ENCODE measurements at places on chromosomes 6 and 20.

- peak; percentile 75 for DNase-seq
These were observed 143.9 kb downstream of the BCAS1 start for GRCh38 chr20:53926428-53927028.

DNA sequence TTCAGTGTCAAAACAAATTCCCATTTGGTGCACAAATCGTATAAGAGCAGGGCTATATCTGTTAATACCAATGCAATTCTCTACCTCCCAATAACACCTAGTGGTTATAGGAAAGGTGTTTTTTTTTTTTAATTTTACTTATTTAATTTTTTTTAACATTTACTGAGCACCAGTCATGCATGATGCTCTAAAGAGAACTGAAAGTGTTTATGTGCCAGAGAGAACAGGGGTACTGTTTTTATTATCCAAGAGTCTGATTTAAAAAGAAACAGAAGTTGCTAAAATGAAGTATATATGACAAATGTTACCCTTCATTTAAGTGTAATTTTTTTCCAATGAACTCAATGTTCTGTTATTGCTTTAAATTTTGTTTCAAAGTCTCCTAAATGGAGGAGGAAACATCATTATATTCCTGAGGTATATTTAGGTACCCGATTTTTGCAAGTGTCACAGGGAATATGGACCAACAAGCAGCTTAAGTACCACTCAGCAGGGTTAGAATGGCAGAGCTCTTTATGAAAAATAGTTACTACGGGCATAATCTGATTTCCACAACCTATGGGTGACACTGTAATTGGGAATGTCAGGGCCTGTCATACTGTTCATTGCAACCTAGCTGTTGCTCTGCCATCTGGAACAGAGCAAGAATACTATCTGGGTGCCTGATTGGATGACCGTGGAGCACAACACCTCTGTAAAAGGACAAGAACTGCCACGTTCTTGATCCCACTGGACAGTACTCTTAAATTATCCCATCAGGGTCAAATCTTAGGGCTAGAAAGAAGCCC lies 195.4 kb downstream of the KHDRBS2 start:
- no peak for DNase-seq

- no peak for DNase-seq
These were observed 73.5 kb upstream of the RNF217 start for GRCh38 chr6:124888581-124889371.

DNA sequence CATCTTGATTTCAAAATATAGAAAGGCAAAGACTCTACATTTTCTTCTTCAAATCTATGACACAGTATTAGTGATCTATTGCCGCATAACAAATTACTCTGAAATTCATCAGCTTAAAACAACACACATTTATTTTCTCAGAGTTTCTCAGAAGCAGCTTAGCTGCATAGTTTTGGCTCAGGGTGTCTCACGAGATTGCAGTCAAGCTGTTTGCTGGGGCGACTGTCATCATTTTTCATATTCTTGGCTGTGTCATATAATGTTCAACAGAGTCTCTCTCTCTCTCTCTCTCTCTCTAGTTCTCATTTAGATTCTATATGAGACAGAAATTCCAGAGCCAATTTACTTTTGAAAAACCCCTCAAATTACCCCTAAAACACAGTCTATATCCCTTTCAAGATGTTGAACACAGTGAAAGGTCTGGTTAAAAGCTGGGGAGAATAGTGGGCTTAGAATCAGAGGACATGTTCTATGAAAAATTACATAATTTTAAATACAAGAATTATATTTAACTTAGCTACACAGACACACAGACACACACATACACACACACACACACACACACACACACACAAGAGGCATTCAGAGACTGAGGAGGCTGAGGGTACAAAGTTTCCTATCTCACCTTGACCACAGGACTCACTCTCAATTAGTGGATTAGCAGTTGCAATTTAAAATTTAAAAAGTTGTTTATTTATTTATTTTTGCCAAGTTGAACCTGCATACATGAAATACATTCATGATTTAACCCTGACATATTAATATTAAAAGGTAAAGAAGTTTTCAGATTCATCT lies 86.7 kb downstream of the MKKS start:
- DNase-seq, result no peak

DNA sequence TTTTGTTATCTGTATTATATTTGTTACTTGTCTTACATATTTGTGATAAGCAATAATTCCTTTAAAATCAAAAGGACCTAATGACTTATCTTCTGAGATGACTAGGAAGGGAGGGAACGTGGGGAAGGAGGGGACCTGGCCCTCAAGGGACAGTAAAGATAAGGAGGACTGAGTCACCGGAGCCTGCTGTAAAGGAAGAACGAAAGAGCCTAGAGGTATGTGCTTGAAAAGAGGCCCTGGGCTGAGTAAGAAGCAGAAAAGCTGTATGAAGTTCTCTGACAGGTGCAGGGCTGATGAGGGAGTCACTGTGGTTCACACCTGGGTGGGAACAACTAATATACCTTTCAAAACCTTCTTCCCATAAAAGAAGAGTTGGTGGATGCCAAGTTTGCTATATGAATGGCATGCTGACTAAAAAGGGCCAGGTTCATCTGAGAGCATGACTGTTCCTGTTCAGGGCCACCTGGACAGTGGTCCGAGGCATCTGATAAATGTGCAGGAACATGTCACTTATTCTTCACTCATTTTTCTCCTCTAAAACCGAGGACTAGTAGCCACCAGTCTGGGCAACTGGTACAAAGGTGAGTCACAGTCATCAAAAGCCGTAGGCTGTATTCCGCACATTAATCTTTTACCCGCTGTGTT lies 111.3 kb downstream of the TNFAIP3 start:
- DNase-seq, result no peak

- no peak for DNase-seq
These were observed 1.5 kb downstream of the SOX18 start for GRCh38 chr20:64047968-64048401.

DNA sequence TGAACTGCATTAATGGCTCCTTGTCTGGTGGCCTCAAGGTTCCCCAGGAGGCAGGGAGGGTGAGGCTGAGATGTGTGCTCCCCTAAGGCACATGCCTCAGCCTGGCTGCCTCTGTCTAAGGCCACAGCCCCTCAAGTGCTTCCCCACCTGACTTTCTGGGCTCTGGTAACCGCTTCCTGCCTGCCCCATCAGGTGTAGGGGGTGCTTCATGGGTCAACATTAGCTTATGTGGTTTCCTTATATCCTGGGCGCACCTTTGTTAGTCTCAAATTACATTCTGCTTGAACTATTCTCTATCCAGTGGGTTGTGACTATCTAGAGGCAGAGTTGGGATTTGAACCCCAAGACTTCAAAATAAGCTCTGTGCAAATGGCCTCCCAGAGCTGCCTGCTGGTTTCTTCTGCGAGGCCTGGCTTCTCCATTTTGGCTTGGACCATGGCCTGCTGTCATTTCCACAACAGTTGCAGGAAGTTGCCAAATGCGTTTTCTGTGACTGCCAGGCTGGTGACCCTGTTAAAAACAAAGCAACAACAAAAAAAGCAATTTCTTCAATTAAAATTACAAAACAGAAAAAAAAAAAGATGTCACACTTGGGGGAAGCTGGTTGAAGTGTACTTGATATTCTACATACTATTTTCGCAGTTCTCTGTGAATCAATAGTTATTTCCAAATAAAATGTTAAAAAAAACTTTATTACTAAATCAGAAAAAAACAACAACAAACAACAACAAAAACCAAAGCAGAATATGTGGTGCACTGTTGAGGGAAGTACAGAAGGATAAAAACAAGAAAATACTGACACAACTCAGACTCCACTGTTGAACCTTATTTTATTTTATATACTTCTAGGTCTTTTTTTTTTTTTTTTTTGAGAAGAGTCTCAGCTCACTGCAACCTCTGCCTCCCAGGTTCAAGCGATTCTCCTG lies 20.0 kb upstream of the ZNFX1 start:
- DNase-seq, result no peak

DNA sequence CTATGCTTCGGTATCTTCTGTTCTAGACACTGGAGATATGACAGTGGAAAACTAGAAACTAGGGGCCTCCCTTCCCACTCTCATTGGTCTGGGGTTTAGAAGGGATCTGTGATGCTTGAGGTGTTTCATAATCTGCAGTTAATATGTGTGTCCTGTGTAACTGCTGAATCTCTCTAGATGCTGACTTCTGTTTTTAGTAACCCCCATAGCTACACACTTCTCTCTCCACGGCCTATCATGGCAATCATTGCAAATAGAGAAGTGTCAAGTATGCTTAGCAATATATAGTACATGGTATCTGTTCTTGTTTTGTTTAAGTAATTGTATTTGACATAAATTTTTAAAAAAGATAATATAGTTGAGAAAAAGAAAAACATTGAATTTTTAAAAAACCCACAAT lies 394.6 kb upstream of the MMS22L start:
- DNase-seq, result no peak

DNA sequence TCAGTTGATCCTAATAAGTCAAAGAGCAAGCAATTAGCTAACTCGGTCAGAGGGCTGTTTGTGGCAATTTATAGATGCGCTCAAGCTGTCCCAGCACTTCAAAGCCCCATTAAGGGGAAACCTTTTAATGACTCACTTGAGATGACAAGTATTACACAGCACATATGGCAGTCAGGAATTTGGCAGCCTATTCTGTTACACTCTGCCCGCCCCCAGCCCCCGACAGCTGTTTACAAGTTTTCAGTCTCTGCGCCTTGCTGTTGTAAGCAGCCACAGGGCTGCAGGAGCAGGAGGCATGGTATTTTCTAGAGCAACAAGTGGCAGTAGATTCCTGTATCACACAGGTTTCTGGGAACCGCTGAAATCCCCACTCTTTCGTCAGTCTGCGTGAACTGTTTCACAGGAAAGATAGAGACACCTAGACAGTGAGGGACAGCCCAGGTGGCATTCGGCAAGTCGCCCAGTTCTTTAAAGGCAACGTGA lies 263.0 kb downstream of the FOXC1 start:
- DNase-seq, result no peak

GRCh38 chr6:84220809-84221409 lies 6.5 kb downstream of the CEP162 start:
- no peak for DNase-seq

DNA sequence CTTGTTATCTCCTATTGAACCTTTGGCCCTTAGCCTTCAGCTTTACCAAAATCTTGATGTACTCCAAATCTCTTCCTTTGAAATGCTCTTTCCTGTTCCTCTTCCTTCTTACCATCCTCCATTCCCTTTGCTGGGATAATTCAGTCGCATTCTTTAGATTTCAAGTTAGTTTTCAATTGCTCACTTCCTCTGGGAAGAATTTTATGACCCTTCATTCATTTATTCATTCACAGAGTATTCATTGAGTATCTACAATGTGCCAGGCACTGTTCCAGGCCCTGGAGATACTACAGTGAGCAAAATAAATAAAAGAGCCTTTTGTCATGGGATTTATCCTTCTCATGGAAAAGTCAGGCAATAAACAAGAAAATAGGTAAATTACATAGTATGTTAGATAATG lies 548.2 kb upstream of the FLRT3 start:
- no peak for DNase-seq

GRCh38 chr6:17940151-17940792 lies 47.2 kb downstream of the KIF13A start:
- DNase-seq, result no peak

- DNase-seq, result no peak
These were observed 2.7 kb downstream of the BMP2 start for GRCh38 chr20:6769903-6770785.
